ENCODE measurements at places on chromosomes 16 and 17.

DNA sequence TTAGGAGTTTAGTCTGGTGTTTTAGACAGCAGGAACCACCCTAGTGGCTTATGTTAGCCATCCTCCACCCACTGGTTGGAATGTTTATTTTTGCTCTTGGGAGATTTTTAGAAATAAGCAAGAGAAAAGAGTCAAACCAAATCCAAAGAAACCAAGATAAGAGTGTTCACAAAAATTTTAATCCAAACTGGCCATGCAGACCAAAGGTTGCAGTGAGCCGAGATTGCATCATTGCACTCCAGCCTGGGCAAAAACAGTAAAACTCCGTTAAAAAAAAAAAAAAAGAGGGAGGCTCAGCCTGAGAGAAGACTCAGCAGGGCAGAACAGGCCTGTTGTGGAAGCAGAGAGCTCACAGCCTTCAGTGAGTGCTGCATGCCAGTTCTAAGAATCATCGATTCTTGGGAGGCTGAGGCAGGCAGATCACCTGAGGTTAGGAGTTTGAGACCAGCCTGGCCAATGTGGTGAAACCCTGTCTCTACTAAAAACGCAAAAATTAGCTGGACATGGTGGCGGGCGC lies 12.2 kb upstream of the C16orf54 start:
- DNase-seq: no peak

DNA sequence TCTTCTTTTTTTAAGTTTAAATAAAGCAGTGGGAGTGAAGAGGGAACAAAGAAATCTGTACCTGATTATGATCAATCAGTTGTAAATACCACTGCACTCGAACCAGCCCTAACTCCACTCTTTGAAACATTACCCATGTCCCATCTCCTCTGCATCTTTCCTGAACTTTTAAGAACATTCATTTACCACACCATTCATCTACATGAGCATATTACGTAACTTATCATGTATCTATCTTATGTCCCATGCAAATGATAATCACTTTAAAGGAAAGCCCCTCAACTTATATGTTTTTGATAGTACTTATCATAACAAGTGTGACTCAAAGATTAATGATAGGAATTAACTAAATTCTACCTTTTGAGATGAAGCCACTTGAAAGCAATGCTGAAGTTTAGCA lies 10.7 kb upstream of the BRIP1 start:
- no peak for DNase-seq

GRCh38 chr17:58913971-58914769 lies 158.5 kb downstream of the PPM1E start:
- DNase-seq: no peak

DNA sequence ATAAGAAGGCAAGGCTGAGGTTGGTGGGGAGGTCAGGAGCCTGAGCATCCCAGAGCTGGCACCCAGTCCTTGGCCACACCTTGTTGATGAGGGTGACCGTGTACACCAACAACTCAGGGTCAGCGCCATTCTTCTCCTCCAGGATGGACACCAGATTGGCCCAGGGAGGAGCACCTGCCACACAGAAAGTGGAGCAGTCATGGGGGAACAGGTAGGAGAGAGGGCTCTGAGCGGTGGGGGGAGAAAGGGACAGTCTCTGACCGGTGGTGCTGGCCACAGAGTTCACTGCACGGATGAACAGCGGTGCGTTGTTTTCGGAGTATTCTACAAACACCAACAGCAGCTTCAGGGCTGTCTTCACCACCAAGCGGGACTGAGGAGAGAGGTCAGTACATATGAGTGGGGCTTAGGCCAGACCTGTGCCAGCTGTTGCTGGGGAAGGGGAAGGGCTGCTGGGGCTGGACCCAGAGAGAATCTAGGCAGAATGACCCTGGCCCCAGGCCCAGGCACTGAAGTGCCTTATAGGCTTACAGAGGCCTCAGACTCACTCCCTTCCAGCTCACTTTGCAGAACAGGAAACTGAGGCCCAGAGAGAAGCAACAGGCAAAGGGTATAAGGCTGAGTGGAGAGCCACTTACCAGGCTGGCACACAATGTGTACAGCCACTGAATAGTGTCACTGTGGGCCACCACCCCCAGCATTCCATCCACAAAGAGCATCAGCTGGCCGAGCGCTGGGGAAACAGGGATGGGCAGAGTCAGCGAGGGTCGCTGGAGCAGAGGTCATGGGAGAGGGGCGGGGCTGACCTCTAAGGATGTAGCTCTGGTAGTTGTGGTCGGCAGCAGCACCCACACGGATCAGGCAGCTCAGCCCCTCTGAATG lies 9.6 kb downstream of the FHOD1 start:
- no peak for DNase-seq

- peak; percentile 70 for DNase-seq
Measured at GRCh38 chr17:879546-880442, 97.6 kb downstream of the MRM3 start.

DNA sequence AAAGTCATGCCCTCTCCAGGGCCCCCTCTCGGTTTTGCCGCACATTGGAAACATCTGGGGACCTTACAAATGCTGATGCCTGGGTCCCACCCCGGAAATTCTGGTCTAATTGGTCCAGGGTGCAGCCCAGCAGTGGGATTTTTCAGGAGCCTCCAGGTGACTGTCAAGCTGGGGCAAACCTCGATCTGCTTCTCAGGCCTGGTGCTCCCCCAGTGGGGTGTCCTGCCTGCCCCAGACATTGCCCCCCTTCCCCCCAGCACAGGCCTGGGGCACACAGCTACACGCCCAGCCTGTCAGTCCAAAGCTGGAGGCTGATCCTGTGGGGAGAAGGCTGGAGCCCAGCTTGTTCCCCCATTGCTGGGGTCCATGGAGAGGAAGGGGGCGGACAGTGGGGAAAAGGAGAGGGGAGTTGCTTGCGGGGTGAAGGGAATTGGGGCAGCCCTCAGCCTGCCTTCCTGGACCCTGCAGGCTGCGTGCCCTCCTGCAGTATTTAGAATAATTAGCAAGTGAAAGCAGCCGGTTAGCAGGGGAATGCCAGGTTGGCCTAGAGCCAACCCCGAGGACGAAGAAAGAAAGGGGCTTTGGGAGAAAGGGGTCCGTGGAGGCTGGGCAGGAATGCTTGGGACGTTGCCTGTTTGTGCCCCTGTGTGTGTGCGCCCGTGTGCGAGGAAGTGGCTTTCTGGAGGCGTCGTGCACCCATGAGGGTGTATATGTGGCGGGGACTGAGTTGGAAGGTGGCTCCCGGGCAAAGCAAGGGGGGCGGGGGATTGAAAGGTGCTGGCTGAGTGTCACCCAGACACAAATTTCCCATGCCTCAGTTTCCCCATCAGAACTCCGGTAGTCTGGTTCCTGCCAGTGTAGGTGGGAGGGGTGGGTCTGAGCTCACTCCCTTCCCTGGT lies 5.9 kb downstream of the FOXJ1 start:
- no peak for DNase-seq

DNA sequence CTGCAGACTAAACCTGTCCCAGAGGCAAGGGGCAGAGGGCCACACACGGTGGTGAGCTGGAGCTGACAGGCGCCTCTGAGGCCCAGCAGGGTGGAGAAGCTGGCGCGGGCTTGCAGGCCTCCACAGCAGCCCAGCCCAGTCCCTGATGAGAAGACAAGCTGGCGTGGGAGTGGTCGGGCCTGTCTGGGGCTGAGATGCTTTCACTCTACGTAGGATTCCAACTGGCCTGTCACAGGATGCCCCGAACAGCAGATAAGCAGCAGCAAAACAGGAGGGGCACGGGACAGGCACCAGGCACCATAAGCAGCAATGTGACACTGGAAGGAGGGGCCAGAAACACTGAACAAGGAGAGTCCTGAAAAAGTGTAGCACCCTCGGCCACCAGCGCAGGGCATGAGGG lies 40.1 kb downstream of the PEMT start:
- DNase-seq: no peak

DNA sequence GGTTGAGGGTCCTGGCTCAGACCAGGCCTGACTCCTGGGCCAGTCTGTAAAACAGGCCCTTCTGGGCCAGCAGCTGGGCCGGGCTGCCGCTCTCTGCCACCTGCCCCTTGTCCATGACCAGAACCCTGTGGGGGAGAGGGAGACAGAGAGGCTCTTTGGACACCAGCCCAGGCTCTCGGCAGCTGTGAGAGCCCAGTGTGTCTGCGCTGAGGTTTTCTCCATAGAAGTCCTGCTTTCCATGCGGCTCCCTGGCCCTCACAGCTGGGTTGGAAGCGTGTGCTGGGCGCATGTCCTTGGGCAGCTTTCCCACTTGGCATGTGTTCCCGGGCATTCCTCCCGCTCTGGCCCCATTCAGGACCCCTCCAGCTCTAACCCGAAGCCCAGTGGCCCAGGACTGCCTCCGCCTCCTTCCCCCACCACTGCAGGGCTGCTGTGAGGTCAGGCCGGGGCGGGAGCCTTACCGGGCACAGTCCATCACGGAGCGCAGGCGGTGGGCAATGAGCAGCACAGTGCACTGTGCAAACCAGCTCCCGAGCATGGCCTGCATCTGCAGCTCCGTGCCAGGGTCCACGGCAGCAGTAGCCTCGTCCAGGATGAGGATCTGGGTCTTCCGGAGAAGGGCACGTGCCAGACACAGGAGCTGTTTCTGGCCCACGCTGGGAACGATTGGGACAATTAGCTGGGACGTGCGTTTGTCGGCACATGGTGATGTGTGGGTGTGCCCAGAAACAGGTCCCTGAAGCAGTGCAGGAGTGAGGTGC lies 73.0 kb downstream of the ABCC6 start:
- DNase-seq: no peak

- DNase-seq: no peak
Measured at GRCh38 chr17:77466596-77467223, 325.9 kb downstream of the SEC14L1 start.

- no peak for DNase-seq
Measured at GRCh38 chr16:24626256-24626655, 86.9 kb downstream of the RBBP6 start.

DNA sequence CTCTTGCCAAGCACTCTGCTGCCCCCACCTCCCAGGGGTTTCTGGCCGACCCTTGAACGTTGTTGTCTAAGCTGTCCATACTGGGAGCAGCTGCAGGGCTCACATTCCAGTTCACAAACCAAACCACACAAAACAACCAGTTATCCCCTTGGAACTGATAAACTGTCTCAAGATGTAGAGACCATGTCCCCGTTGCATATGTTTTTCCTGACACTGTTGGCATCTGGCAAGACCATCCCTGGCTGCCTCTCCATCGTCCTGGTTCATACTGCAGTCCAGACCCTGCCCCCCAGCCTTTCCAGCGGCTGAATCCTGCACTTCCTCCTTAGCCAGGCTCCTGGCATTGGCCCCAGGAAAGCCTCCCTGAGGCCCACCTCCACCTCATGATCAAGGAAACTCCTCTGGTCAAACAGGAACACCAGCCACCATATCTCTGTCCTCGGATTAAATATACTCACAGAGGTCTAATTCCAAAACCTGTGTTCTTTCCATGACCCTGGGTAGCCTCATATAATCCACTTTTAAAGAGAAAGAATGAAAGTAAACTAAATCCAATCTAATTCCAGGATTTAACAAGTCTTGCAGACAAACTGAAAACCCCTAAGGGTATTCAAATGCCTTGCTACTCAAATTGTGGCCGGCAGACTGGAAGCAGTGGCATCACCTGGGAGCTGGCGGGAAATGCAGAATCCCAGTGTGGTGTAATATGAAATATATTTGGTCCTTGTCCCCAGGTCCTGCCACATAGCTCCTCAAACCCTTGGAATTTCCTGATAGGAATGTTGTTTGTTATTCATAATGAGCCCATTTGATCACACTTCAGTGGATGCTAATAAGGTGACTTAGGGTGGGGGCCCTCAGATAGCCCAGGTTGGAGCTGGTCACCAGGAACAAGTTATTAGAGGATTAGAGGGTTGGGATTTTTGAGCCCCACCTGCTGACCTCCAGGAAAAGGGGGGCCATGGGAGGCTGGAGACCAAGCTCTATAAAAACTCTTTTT lies 14.2 kb downstream of the GAS7 start:
- no peak for DNase-seq

DNA sequence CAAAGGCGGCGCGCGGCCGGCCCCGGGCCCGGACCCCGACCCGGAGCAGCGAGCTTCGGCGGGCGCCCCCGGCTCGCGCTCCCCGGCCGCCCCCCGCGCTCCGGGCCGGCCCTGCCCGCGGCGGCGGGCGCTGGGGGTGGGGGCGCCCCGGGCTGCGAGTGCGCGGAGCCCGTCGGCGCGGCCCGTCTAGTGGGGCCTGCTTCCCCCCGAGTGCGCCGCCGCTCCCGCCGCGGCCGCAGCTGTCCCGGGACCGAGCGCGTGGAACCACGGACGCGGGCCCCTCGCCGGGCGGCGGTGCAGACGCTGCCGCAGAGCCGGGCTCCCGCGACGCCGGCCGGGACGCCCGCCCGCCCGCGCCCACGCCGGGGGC lies 308 bp downstream of the ADCY9 start:
- DNase-seq: no peak

- DNase-seq: no peak
Measured at GRCh38 chr17:4499431-4500190, 930 bp downstream of the SPNS2 start.
